Frontal cortex (tissue), 4 donors: ENCODE measurements at places on chromosomes 6 and 20. TPM values are rescaled to one million over a fixed set of nuclear protein-coding genes. Genes with fewer than 3 reads are reported as not detected.

The F13A1 gene
- total RNA-seq: 13.5 TPM

The PLEKHG1 gene
- total RNA-seq: 9.0 TPM

The KIF6 gene
- 1.2 TPM for total RNA-seq

The TREM1 gene
- not detected for total RNA-seq

The MAS1L gene
- total RNA-seq: not detected

The PPP1R11 gene
- 17.1 TPM for total RNA-seq

The CCN5 gene
- not detected for total RNA-seq

The DNMT3B gene
- total RNA-seq: 6.5 TPM

The DEFB124 gene
- total RNA-seq: not detected

The TMEM200A gene
- 20.4 TPM for total RNA-seq

The ERVFRD-1 gene
- total RNA-seq: not detected

The PGC gene
- under 0.01 TPM for total RNA-seq

The MOXD1 gene
- 15.9 TPM for total RNA-seq

The SLA2 gene
- total RNA-seq: under 0.01 TPM

The TTK gene
- total RNA-seq: 5.7 TPM

The TENT5A gene
- total RNA-seq: 4.1 TPM

The LINC00237 gene
- total RNA-seq: 0.82 TPM

The PPP1R16B gene
- total RNA-seq: 10.6 TPM

The SLC22A16 gene
- total RNA-seq: not detected

The TRIM31 gene
- not detected for total RNA-seq

The C20orf144 gene
- total RNA-seq: 0.41 TPM

The FOXA2 gene
- total RNA-seq: not detected

The NFATC2 gene
- total RNA-seq: 0.41 TPM

The TCFL5 gene
- 6.1 TPM for total RNA-seq

The BIRC7 gene
- not detected for total RNA-seq

The TNFRSF21 gene
- total RNA-seq: 54.2 TPM

The RAD21L1 gene
- total RNA-seq: under 0.01 TPM

The ARMC12 gene
- 0.82 TPM for total RNA-seq

The RAB44 gene
- total RNA-seq: not detected

The TRIM10 gene
- under 0.01 TPM for total RNA-seq

The GABRR1 gene
- not detected for total RNA-seq

The PDE7B gene
- 16.3 TPM for total RNA-seq

The NOTCH4 gene
- 5.3 TPM for total RNA-seq
